NCI-H1694 treated with DMSO at 0.1 percent for 48 hours (cell line): ENCODE measurements at places on chromosomes 6 and 20.

DNA sequence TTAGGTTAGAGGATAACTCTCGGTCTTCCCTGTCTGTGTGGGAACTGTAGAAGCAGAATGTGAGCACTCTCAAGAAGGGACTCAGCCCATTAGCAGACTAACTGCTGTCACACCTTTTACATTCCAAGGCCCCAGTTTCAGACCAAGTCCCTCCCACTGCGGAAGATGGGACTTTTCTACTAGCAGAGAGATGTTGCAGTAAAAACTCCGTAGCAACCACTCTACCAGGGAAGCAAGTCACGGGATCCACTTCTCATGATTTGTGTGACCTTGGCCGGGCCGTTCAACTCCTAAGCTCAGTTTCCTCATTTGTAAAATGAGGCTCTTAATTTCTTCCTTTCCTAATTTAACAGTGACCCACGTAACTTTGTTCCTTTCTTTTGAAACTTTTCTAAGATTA, 77.1 kb upstream of the SLC4A11 start:
- no peak for DNase-seq

GRCh38 chr6:79223611-79224404, 10.7 kb downstream of the HMGN3 start:
- no peak for DNase-seq

DNA sequence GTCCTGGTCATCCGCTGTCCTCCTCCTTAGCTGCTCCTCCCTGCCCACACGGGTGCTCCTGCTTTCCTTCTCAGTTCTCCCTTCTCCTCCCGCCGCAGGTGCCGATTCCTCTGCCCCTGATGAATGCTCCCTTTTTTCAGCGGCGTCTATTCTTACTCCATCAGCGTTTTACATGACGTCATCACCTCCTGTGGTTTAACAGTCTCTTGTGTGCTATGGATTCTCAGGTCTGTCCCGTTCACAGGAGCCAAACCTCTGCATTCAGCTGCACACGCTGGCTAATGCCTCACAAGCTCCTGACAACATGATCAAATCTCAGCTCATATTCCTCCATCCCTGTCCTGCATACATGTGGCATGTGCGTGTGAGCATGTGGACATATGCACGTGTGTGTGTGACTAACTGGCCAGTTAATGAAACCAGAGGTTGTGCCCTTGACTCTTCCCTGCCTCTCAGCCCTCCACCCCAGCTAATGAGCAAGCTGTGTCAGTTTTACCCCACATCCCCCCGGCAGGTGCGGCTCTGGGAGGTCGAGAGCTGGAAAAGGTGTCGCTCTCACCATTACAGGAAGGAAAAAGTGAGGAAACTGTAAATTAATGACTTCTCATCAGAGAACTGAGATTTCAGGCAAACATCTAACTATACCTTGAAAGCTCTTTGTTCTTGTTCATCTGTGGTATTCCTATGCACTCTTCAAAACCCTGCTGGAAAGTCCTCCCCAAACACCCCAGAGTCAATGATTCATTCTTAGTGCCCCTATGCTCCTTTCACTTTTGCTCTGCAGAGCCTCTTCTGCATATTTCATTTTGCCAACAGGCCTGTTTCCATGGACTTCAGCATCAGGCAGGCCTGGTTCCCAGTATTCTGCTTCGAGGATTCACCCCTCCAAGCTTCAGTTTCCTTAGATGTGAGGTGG, 163.1 kb downstream of the TTLL2 start:
- DNase-seq, result no peak

- DNase-seq, result no peak
These were observed 24.4 kb upstream of the SLC17A3 start for GRCh38 chr6:25898289-25898977.

- DNase-seq, result no peak
These were observed 87.3 kb downstream of the TOX2 start for GRCh38 chr20:44001667-44002596.

DNA sequence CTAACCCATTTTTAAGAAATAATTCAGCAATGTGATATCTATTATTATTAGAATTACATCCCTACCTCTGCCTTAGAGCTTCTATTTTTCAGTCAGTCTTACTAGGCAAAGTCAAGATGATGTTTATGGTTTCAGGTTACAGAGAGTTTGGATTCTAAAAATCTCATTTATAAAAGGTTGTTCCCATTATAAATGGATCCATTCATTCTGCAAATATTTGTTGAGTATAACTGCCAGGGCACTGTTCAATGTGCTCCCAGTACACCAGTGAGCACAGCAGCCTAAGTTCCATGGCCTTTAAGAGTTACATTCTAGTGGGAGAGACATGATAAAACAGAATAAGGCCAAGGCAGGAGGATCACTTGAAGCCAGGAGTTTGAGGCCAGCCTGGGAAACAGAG, 75.9 kb upstream of the EYA4 start:
- DNase-seq, result no peak

- DNase-seq, result peak; percentile 29
These were observed 33.2 kb upstream of the PNISR start for GRCh38 chr6:99458319-99458718.

GRCh38 chr6:108526739-108527174, 34.0 kb upstream of the FOXO3 start:
- DNase-seq, result peak; percentile 35

- DNase-seq, result no peak
These were observed 24.9 kb upstream of the ITCH start for GRCh38 chr20:34337982-34338726.
